Upper lobe of right lung (tissue), 1 donor: ENCODE measurements at places on chromosomes 7 and 10. TPM values are rescaled to one million over a fixed set of nuclear protein-coding genes. Genes with fewer than 3 reads are reported as not detected.

GRCh38 chr7:157830331-157830730 is 493.5 kb downstream of the DNAJB6 start:
- DNase-seq: peak; percentile 52

DNA sequence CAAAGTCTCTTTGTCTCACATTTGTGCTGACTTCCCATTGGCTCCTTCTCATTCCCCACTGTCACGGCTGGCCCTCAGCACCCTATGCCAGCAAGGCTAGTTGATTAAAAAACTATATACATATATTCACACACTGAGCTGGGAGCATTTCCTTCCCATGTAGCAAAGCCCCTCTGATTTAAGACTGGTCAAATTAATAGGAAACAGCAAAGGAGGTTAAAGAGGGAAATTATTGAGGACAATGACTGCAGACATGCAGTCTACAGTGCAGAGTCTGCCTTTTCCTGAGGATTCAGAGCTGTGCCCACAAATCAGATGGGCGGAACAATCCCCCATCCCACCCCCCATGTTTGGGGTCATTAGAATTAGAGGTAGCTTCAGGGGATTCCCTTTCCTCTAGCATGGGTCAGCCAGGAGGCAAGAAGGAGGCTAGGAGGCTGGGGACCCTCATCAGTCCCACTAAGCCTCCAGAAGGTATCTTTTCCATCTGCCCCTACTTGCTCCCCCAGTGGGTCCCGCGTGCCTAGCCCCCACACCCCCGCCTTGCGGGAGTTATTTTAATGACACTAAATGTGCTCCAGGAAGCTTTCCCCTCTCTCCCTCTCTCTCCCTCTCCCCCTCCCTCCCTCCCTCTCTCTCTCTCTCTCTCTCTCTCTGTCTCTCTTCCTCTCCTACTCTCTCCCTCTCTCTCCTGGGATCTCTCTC is 9.8 kb upstream of the DLX6 start:
- DNase-seq: peak; percentile 44

- DNase-seq: no peak
Observed at GRCh38 chr7:65846008-65846570, 26.8 kb upstream of the VKORC1L1 start.

- DNase-seq: no peak
Observed at GRCh38 chr10:37623506-37623905, 233.9 kb downstream of the ZNF248 start.

DENND2A gene
- 26.2 TPM for total RNA-seq

GRCh38 chr10:106942035-106942662 is 222.4 kb downstream of the SORCS1 start:
- no peak for DNase-seq

- no peak for DNase-seq
Observed at GRCh38 chr10:35089611-35090161, 455 bp downstream of the CUL2 start.

WNT16 gene
- not detected for total RNA-seq

GRCh38 chr10:47140761-47141348 is 159.1 kb upstream of the GDF10 start:
- DNase-seq: no peak

GRCh38 chr7:108030516-108030915 is 27.6 kb upstream of the LAMB1 start:
- no peak for DNase-seq

GRCh38 chr7:56091591-56091990 is 1.2 kb downstream of the PHKG1 start:
- DNase-seq: no peak

GRCh38 chr7:55438085-55438756 is 73.1 kb downstream of the LANCL2 start:
- DNase-seq: peak; percentile 63

- DNase-seq: no peak
Observed at GRCh38 chr7:17709127-17709526, 231.2 kb downstream of the SNX13 start.

DNA sequence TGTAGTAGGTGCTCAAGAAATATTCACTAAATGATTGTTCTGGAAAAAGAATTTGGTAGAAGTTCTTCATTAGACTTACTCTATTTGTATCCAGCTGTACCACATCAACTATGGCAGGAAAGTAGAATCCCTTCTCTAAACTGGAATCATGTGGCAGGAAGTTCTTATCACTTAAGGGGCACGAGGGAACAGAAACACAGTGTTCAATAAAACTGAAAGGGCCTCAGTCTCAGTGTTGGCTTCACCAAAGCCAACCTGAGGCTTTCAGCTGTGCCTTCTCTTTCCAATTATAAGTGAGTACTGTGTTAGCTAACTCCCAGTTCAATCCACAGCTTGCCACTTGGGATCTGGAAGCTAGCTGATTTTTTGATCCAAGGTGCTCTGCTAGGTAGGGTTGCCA is 257.6 kb upstream of the LRGUK start:
- no peak for DNase-seq

TRPV6 gene
- total RNA-seq: 0.38 TPM

- DNase-seq: no peak
Observed at GRCh38 chr7:149253665-149254064, 8.3 kb upstream of the ZNF783 start.

DNAAF5 gene
- 15.8 TPM for total RNA-seq

- DNase-seq: no peak
Observed at GRCh38 chr7:116305485-116306408, 95.4 kb downstream of the TES start.

GRCh38 chr10:30915146-30915545 is 116.5 kb downstream of the ZNF438 start:
- no peak for DNase-seq

GRCh38 chr7:85413718-85414117 is 226.9 kb upstream of the SEMA3D start:
- no peak for DNase-seq

DNA sequence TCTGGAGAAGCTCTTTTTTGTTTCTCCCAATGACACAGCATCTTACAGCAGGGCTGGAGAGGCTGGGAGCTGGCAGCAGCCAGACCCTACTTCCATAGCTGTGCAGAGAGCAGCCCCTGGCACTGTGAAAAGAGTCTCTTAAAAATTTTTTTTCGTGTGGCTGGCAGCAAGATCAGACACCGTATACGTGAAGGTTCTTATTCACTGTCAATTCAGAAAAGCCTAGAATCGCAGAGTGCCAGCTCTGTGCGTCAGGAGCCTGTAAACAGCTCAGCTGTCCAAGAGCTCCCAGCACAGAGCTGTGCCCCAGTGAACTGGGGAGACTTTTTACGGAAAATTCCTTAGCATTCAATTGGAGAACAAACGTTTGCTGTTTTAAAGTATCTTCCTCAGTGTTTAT is 6.5 kb downstream of the BAG3 start:
- no peak for DNase-seq

GRCh38 chr7:87156709-87157108 is 4.5 kb downstream of the DMTF1 start:
- DNase-seq: no peak

- no peak for DNase-seq
Observed at GRCh38 chr7:108451296-108451848, 4.9 kb downstream of the NRCAM start.

- DNase-seq: no peak
Observed at GRCh38 chr10:14179251-14179650, 151.5 kb downstream of the FRMD4A start.

DNA sequence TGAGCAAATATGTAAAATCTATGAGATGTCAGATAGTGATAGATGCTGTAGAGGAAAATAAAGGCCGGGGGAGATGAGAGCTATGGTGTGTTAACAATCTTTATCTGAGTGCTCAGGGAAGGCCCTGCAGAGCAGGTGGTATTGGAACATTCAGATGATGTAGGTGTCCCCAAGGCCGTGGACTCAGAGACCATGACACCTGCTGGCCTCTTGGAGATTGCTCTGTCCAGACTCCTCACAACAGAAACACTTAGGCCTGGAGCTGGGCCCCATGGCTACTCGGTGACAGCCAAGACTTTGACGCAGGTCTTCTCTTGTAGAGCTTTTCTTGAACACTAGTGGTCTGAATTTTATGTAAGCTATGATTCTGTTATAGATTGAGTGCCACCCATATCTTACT is 13.3 kb downstream of the AKR1E2 start:
- DNase-seq: no peak

DNA sequence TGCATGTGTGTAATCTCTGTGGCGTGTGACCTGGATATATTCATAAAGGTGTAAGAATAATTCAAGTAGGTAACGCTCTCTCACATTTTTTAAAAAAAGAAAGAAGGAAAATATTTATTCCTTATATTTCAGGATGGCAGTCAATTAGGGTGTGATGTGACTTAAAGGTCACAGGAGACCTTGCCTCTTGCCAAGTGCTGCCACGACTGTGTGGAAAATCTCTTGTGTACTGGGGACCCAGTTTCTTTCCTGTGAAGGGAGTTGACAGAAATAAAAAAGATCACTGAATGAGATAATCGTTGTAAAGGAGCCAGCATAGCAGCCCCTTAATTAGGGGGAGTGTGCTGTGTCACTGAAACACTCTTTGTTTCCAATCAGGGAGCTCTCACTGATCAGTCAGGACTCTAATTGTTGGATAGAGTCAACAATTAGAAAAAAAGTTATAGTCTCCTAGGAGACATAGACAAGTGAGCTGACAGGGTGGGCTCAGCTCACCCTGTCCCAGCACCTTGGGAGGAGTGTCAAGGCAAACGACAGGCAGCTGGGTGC is 31.1 kb downstream of the PTPRE start:
- DNase-seq: no peak

DNA sequence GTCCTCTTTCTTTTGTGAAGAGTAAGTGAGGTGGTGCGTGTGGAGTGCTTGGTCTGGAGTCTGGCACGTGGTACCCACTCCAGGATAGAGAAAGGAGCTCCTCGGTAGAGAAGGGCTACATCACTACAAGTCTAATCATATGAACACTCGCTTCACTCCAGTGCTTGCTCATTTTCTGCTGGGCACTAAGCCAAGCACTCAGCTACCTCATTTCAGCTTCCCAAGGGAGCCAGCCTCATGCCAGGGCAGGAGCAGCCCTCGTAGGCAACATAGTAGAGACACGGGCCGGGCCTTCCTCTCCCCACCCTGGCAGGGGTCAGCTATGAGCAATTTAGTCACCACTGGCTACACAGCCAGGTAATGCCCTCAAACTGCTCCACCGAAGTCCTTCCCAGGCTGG is 11.4 kb upstream of the HSPA12A start:
- no peak for DNase-seq

DNA sequence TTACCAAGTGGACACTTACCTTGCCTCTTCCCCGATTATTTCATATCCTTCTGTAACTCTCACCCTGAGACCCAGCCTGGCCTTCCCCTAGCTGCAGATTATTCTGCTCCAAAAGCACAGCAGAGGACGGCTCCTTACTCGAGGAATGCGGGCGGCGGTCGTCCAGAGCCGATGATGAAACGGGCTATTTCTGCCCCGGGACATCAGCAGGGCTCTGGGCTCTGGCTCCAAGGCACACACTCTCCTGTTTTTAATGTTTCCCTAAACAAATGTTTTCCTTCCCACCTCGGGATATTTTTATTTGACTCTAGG is 343 bp upstream of the C10orf71 start:
- no peak for DNase-seq

GRCh38 chr10:8563478-8563877 is 509.0 kb downstream of the GATA3 start:
- no peak for DNase-seq

DNA sequence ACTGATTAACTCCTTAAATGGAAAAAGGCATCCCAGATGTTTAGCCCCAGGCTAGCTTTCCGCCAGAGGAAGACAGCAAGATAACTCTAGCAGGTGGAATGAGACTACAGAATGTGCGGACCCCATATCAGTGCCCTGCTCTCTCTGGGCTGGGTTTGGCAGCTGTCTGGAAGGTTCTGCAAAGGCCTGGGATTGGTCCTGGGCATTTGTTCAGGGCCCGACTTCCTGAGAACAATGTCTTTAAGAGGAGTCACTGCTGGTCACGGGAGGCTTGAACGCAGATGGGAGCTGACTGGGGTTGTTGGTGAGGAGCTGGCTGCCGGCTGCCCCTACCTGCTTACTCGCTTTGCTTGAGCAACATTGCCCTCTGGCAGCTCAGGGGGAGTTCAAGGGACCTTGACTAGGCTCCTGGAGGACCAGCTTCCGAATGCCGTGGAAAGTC is 130.6 kb upstream of the BTBD16 start:
- DNase-seq: no peak

GRCh38 chr10:130481076-130481930 is 345.1 kb downstream of the GLRX3 start:
- peak; percentile 45 for DNase-seq

FAM13C gene
- 11.8 TPM for total RNA-seq

DNA sequence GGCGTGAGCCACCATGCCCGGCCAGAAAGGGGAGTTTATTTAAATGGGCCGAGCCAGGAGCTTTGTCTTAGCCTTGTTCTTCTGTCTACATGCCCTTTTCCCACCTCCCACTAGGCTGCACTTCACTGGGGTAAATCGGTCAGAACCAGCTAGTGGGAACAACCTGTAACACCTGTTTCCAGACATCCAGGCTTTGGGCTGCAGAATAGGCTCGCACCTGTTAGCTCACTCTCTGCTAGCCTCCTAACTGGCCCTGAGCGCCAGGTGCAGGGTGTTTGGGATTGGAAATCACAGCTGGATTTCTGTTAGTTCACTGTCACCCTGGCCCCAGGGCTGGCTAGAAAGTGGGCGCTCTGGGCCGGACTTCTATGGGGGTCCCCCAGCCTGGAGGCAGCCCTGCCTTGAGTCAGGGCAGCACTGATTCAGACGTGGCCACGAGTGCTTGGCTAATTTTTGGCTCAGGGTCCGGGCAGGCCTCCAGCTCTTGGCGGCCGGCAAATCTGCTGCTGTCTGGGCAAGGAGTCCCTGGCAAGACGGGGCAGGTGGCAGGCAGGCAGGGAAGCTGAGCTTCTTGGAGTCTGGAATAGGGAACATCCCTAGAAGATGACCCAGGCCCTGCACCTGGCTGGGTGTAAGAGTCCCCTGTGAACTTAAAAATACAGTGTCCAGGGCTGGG is 48.6 kb downstream of the GTF2IRD1 start:
- no peak for DNase-seq

- DNase-seq: no peak
Observed at GRCh38 chr10:129525401-129525801, 58.4 kb downstream of the MGMT start.

GRCh38 chr10:47457528-47457820 is 26.4 kb downstream of the ANXA8 start:
- DNase-seq: no peak

EN2 gene
- total RNA-seq: not detected

GRCh38 chr10:117492504-117492903 is 50.0 kb upstream of the EMX2 start:
- no peak for DNase-seq

DNA sequence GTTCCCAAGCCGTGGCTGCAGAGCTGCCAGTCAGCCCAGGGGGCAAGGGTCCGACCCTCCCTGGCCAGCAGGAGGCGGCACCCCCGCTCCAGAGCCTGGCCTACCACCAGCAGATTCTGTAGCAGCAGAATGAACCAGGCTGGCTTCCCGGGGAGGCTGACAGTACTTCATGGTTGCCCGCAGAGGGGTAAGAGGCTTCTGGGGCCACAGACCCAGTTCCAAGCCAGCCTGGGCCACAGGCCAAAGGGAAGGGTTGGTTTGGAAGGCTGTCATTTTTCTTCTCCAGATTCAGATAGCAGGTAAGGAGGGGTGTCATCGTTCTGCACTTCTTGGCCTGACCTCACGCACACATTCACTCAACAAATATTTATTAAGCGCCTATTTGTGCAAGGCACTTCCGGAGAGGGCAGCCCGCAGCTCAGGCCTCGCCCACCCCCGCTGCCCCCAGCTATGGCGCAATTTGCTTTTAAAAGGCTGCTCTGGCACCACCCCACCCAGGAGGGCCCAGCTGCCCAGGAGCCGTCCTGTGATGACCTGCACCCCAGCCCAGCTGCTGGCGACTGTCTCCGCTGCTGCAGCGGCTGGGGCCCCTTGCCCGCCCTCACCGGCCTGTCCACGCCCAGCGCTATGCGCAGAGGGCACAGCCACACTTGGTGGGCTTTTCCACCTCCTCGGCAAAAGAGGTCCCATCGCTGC is 168.5 kb downstream of the LCOR start:
- DNase-seq: no peak
